ENCODE measurements at places on chromosomes 13 and 19.

- DNase-seq = no peak
Measured at GRCh38 chr19:48970139-48970766, 5.1 kb downstream of the FTL start.

- no peak for DNase-seq
Measured at GRCh38 chr13:31195616-31196015, 4.2 kb upstream of the B3GLCT start.

DNA sequence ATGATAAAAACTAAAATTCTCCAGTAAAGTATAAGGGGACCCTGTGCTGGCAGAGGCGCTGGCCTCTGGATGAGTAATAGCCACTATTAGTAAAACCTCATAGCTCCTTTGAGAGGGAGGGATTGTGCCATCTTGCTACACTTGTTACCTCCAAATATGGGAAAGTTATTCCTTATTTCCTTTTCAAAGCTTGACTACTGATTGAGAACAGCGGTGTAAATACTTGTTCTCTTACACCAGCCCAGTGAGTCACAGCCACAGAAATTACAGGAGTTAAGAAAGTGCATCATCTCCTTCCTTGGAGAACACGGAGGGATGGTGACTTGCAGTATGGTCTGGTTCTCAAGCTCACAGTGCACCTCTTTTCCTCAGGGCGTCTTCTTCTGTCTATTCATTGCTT lies 379.0 kb downstream of the EFNB2 start:
- no peak for DNase-seq

DNA sequence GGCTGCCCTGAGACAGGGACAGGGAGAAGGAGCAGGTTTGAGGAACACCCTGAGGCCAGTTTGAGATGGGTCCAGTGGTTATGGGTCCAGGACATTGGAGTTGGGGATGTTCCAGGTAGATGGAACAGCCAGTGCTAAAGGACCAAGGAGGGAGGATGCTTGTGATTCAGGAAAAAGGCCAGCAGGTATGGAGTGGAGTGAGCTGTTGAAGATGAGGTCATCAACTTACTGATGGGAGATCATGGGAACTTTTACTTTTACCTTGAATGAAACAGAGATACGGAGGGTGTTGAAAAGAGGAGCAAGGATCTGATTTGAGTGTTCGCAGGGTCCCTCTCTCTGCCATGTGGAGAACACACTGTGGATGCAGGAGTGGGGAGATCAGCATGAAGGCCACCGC lies 25.5 kb downstream of the SPTBN4 start:
- DNase-seq = no peak

GRCh38 chr13:45242070-45242469 lies 41.2 kb upstream of the KCTD4 start:
- DNase-seq = no peak

GRCh38 chr19:17889609-17890214 lies 18.0 kb downstream of the SLC5A5 start:
- DNase-seq = no peak

GRCh38 chr19:40262422-40262821 lies 22.7 kb downstream of the AKT2 start:
- DNase-seq = no peak
